ENCODE measurements at places on chromosomes 2 and 18.

DNA sequence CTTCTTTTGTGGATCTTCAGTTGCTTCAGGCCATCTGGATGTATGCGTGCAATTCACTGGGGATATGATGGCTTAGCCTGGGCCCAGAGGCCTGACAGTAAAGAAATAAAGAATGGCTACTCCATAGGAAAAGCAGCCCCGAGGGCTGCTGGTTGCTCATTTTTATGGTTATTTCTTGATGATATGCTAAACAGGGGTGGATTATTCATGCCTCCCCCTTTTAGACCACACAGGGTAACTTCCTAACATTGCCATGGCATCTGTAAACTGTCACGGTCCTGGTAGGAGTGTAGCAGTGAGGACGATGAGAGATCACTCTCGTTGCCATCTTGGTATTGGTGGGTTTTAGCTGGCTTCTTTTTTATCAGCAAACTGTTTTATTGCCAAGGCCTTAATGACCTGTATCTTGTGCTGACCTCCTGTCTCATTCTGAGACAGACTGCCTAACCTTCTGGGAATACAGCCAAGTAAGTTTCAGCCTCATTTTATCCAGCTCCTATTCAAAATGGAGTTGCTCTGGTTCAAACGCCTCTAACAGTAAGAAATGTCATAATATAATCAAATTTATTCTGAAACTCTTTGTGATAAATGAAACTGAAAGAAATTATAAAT is 60.5 kb downstream of the DSEL start:
- H3K27me3 ChIP-seq = no peaks in the 10 kb centered on the region
- H3K4me1 ChIP-seq = no peaks in the 10 kb centered on the region
- no peak overlapping the region for H3K4me3 ChIP-seq
- H3K36me3 ChIP-seq = no peaks in the 10 kb centered on the region
- DNase-seq = no peak

DNA sequence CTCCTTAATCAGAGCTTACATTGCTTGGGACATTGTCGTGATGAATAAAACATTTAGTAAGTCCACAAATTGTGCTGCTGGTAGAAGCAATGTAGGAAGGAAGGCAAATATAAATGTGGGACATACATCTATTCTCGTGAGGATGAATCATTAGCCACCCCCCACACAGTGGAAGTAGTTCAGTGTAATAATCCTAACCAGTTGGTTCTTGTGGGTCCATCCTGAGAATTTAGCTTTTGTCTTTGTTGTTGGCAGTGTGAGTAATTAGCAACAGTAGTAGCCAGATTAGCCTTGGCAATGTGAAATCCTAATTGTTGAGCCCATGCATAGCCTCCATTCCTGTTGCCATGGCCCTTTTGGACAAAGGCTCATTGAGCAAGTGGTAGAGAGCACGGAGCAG is 532.1 kb downstream of the FBXO15 start:
- H3K36me3 ChIP-seq = no peaks in the 10 kb centered on the region
- peak; percentile 18 for DNase-seq
- H3K4me1 ChIP-seq = peaks cover 22% of the 10 kb centered on the region

GRCh38 chr2:104702031-104702850 is 151.7 kb upstream of the POU3F3 start:
- no peak overlapping the region for H3K4me3 ChIP-seq
- H3K27me3 ChIP-seq = peaks cover 9% of the 10 kb centered on the region
- DNase-seq = no peak
- H3K36me3 ChIP-seq = no peaks in the 10 kb centered on the region

- H3K36me3 ChIP-seq = no peaks in the 10 kb centered on the region
- peak; percentile 44 for DNase-seq
- H3K27ac ChIP-seq = no peak within 1 kb of the TSS
- H3K4me1 ChIP-seq = no peaks in the 10 kb centered on the region
- no peak within 1 kb of the TSS for H3K4me3 ChIP-seq
Observed at GRCh38 chr2:102473020-102473419, at the start of gene SLC9A4. SLC9A4 (plus strand) TSS chr2:102473226; CDS start chr2:102473760, 534 bp downstream.
